Mesothelial cell of epicardium (in vitro differentiated cells): ENCODE measurements at places on chromosomes 11 and 22.

- H3K4me1 ChIP-seq, result peaks cover 18% of the 10 kb centered on the region
- H3K27ac ChIP-seq, result no peak overlapping the region
- H3K36me3 ChIP-seq, result no peaks in the 10 kb centered on the region
- H3K27me3 ChIP-seq, result no peaks in the 10 kb centered on the region
- H3K4me3 ChIP-seq, result no peak overlapping the region
These were observed 5.8 kb upstream of the MADD start for GRCh38 chr11:47264119-47264518.

DNA sequence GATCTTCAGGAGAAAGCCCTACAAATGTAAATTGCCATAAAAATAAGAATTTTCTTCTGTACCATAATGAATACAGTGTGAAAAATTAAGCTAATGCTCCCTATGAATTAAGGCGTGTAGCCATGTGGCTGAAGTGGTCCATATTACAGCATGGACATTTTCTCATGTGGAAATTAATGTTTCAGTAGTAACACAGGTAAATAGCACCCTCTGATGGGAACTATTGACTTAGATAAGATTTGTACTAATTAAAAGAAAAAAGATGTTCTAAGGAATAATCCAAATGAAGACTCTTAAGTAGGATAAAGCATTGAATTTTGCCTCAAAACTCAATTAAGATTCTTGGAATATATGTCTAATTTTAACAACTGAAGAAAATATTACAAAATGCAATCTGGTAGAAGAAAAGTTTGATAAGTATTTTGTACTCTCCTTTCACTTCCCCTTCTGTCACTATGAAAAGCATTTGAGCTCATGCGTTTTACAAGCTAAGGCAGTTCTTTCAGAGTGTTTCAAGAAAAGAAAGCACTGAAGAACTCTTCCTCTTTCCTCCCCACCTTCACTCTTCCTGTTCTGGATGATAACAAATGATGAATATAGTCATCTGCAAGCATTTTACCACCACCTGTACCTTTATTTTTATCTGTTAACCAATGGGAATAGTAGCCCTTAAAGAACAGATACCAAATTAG lies 9.9 kb upstream of the OR8D2 start:
- DNase-seq, result no peak
- no peak overlapping the region for H3K4me3 ChIP-seq
- no peak overlapping the region for H3K27ac ChIP-seq
- H3K27me3 ChIP-seq, result peaks cover 29% of the 10 kb centered on the region
- H3K36me3 ChIP-seq, result no peaks in the 10 kb centered on the region

GRCh38 chr11:69293819-69294505 lies at the start of gene MYEOV:
Gene MYEOV (plus strand): TSS chr11:69294155. CDS start chr11:69295355, 1,200 bp downstream.
- peaks cover 19% of the 10 kb centered on the region for H3K4me1 ChIP-seq
- H3K27ac ChIP-seq, result no peak within 1 kb of the TSS
- no peaks in the 10 kb centered on the region for H3K27me3 ChIP-seq

DNA sequence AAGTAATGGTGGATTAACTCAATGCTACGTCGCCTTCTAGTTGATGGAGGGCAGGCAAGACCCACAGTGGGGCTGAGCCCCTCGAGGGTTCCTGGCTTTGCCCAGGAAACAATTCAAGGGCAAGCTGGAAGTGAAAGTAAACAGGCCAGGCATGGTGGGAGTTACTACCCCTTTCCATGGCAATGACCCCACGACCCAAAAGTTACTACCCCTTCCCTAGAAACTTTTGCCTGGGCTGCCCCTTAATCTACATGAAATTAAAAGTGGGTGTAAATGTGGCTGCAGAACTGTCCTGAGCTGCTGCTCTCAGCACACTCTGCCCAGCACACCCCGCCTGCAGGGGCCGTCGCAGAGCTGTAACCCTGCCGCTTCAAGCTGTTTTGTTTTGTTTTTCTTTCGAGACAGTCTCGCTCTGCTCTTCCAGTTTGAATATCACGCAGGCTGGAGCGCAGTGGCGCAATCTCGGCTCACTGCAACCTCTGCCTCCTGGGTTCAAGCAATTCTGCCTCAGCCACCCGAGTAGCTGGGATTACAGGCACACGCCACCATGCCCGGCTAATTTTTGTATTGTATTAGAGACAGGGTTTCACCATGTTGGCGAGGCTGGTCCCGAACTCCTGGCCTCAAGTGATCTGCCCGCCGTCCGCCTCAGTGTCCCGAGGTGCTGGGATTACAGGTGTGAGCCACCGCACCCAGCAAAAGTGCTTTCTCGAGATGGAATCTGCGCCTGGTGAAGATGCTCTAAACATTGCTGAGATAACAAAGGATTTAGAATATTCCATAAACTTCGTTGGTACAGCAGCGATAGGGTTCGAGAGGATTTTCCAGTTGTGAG lies 5.9 kb upstream of the RNH1 start:
- H3K27ac ChIP-seq, result no peak overlapping the region
- no peak for DNase-seq
- peaks cover 36% of the 10 kb centered on the region for H3K36me3 ChIP-seq
- no peaks in the 10 kb centered on the region for H3K27me3 ChIP-seq

GRCh38 chr11:6210274-6210955 lies 5.1 kb downstream of the C11orf42 start:
- no peaks in the 10 kb centered on the region for H3K27me3 ChIP-seq
- DNase-seq, result no peak
- H3K27ac ChIP-seq, result no peak overlapping the region
- H3K4me3 ChIP-seq, result no peak overlapping the region

GRCh38 chr11:72353861-72354260 lies 80.5 kb downstream of the CLPB start:
- no peak overlapping the region for H3K4me3 ChIP-seq
- no peak overlapping the region for H3K27ac ChIP-seq
- no peaks in the 10 kb centered on the region for H3K27me3 ChIP-seq
- peaks cover 21% of the 10 kb centered on the region for H3K4me1 ChIP-seq
- no peak for DNase-seq

DNA sequence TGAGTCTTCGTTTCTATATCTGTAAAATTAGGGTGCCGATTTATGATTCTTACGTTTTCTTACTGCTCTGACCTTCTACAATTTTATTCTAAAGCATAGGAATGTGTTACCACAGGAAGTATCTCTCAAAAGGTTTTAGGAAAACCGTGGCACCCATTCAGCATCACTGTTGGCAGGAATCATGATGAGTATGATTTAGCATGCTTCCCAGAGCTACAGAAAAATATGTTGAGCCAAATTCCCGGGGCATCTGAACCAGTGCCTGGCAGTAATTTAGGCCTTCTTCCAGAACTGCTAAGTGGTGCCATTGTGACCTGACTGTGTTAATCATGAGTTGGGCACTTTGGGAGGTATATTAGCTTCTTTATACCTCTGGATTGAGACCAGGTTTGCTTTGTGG lies 605.0 kb upstream of the RAG2 start:
- no peak overlapping the region for H3K4me3 ChIP-seq
- H3K27ac ChIP-seq, result no peak overlapping the region
- H3K27me3 ChIP-seq, result no peaks in the 10 kb centered on the region

DNA sequence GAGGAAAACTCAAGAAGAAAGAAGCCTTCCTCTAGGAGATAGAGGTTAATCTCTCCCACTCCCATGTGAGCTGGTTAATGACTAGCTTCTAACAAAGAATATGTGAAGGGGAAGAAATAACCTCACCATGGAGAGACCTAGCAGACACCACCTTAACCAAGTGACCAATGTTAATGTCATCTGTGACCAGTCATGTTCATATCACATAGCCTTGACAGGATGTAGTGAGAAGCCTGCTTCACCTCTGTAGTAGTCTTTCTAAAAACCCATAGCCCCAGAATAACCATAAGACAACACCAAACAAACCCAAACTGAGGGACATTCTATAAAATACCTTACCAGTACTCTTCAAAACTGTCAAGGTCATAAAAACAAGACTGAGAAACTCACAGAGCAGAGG lies 21.5 kb upstream of the POU2AF1 start:
- no peak overlapping the region for H3K4me3 ChIP-seq
- no peak overlapping the region for H3K27ac ChIP-seq
- H3K4me1 ChIP-seq, result no peaks in the 10 kb centered on the region
- H3K36me3 ChIP-seq, result no peaks in the 10 kb centered on the region
- H3K27me3 ChIP-seq, result peaks cover 19% of the 10 kb centered on the region

DNA sequence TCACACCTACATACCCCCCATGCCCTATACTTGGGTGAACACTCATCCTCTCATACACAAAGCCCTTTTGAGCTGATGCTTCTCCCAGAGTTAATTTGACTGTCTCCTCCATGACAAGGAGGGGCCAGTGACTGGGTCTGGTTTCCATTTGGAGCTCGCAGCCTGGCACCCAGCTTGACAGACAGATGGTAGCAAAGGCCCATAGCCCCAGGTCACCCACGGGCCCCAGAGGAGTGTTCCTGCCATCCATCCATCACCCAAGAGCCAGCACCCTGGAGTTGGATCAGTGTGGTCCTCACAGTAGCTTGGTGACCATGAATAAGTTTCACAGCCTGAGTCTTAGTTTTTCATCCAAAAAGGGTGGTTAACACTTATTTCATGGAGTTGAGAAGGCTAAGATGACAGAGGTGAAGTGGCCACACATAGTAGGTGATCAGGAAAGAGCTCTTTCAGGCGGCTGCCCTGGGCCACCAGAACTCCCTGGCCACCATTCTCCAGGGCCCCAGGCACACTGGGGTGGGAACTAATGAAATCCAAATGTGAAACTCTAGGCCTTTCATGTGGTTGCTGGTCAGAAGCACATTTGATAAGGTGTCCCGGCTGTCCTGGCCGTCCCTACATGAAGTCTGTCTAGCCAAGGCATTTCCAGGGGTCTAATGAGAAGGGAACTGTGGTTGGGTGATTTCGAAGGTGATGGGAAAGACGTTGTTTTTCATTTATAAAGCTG lies 42.4 kb downstream of the LIF start:
- H3K27me3 ChIP-seq, result no peaks in the 10 kb centered on the region
- H3K4me1 ChIP-seq, result peaks cover 67% of the 10 kb centered on the region
- DNase-seq, result no peak
- peak overlapping the region; percentile 99 for H3K27ac ChIP-seq
- no peak overlapping the region for H3K4me3 ChIP-seq

GRCh38 chr11:1931341-1932104 lies 12.0 kb downstream of the TNNT3 start:
- H3K4me3 ChIP-seq, result peak overlapping the region; percentile 22
- peak overlapping the region; percentile 94 for H3K27ac ChIP-seq
- no peaks in the 10 kb centered on the region for H3K27me3 ChIP-seq
- peaks cover 39% of the 10 kb centered on the region for H3K4me1 ChIP-seq

GRCh38 chr11:130323452-130324450 lies 9.0 kb upstream of the ZBTB44 start:
- no peak overlapping the region for H3K4me3 ChIP-seq
- no peak for DNase-seq
- H3K4me1 ChIP-seq, result peaks cover 2% of the 10 kb centered on the region
- peaks cover 9% of the 10 kb centered on the region for H3K36me3 ChIP-seq
- H3K27me3 ChIP-seq, result no peaks in the 10 kb centered on the region

GRCh38 chr22:21570398-21570797 lies 2.9 kb downstream of the UBE2L3 start:
- H3K36me3 ChIP-seq, result peaks cover 4% of the 10 kb centered on the region
- H3K4me1 ChIP-seq, result peaks cover 36% of the 10 kb centered on the region
- no peak for DNase-seq
- H3K4me3 ChIP-seq, result no peak overlapping the region

DNA sequence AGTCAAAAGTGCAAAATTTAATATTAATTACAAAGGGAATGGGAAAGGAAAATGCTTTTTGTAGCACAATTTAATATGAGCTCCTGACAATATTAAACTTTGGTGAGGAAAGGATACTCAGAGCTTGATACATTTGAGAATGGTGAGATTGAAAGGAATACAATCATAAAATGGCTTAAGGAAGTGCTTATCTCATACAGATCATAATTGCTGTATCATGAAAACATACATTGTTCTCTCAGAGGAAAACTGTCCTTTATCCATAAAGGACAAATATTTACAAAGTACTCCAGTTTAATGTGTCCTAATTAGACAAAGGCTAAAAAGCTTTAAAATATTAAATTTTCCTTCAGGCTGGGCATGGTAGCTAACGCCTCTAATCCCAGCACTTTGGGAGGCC lies 260.4 kb downstream of the TMEM135 start:
- no peaks in the 10 kb centered on the region for H3K36me3 ChIP-seq
- no peak overlapping the region for H3K27ac ChIP-seq
- peaks cover 29% of the 10 kb centered on the region for H3K4me1 ChIP-seq
- H3K27me3 ChIP-seq, result no peaks in the 10 kb centered on the region

- DNase-seq, result no peak
- peaks cover 11% of the 10 kb centered on the region for H3K4me1 ChIP-seq
- no peak overlapping the region for H3K4me3 ChIP-seq
- H3K27ac ChIP-seq, result no peak overlapping the region
- no peaks in the 10 kb centered on the region for H3K36me3 ChIP-seq
These were observed 670 bp upstream of the CTSF start for GRCh38 chr11:66569076-66569475.

GRCh38 chr11:126525702-126526101 lies 170.2 kb downstream of the ST3GAL4 start:
- H3K27ac ChIP-seq, result no peak overlapping the region
- H3K4me1 ChIP-seq, result no peaks in the 10 kb centered on the region
- no peak for DNase-seq
- no peaks in the 10 kb centered on the region for H3K36me3 ChIP-seq

GRCh38 chr22:37020192-37020479 lies 594 bp downstream of the MPST start:
- H3K4me3 ChIP-seq, result peak overlapping the region; percentile 90
- H3K27ac ChIP-seq, result peak overlapping the region; percentile 92
- H3K36me3 ChIP-seq, result peaks cover 8% of the 10 kb centered on the region
- H3K27me3 ChIP-seq, result no peaks in the 10 kb centered on the region
- H3K4me1 ChIP-seq, result peaks cover 26% of the 10 kb centered on the region

DNA sequence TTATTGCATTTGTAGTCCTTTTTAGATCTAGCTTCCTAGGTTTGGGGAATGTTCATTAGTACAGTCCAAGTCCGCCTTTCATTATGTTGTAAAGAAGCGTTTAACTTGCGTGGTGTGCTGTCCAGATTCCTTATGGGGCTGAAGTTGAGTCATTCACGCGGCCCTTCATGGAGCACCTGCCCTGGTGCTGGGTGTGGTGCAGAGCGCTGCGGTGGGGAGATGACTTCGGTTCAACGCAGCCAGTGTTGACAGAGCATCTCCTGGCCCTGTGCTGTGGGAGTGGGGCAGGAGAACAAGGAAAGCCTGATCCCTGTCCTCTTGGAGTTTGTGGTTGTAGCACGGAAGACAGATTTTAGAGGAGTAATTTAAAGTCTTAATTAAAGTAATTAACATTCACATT lies 152.0 kb downstream of the TBC1D22A start:
- no peaks in the 10 kb centered on the region for H3K27me3 ChIP-seq
- no peak overlapping the region for H3K27ac ChIP-seq
- H3K4me3 ChIP-seq, result no peak overlapping the region
- DNase-seq, result no peak

- no peaks in the 10 kb centered on the region for H3K36me3 ChIP-seq
- no peaks in the 10 kb centered on the region for H3K4me1 ChIP-seq
- no peak for DNase-seq
- H3K27ac ChIP-seq, result no peak overlapping the region
- H3K27me3 ChIP-seq, result peaks cover 10% of the 10 kb centered on the region
These were observed 9.4 kb downstream of the UBQLN3 start for GRCh38 chr11:5500393-5500801.

GRCh38 chr11:43853781-43854180 lies 26.9 kb upstream of the ALKBH3 start:
- no peaks in the 10 kb centered on the region for H3K27me3 ChIP-seq
- H3K27ac ChIP-seq, result no peak overlapping the region
- H3K36me3 ChIP-seq, result peaks cover 19% of the 10 kb centered on the region
- no peaks in the 10 kb centered on the region for H3K4me1 ChIP-seq

- H3K27me3 ChIP-seq, result no peaks in the 10 kb centered on the region
- no peak overlapping the region for H3K4me3 ChIP-seq
- peaks cover 27% of the 10 kb centered on the region for H3K4me1 ChIP-seq
- peaks cover 24% of the 10 kb centered on the region for H3K36me3 ChIP-seq
- DNase-seq, result no peak
These were observed 151.5 kb downstream of the CCDC34 start for GRCh38 chr11:27211370-27212127.
